Sigmoid colon (tissue), 7 donors: ENCODE measurements at places on chromosomes 5 and 9.

DNA sequence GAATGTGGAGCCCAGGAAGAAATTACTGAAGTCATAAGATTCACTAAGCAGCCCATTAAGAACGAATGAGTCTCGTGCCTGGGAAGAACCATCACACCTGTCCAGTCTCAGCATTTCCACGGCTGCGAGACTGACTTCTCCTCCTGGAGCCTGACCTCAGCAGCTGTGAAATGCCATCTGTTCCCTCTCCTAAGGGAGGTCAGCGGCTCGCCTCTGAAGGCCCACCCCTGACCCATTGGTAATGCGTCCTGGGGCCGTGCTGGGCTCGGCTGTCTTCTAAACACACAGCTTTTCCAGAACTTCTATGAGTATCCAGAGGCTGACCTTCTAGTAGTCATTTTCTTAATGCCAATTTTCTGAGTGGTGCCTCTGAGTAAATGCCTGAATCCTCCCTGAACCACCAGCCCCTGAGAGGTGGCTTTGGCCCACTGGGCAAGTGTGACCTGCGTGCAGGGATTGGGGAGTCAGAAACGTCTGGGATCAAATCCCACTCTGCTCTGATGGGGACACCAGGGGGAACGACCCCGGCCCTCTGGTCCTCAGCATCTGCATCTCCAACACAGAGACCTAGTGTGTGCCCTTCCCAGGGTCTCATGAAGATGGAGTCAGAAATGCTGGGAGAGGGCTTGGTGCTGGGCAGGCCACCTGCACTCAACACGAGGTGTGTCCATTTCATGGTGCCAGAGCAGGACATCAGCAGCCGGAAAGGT lies 5.7 kb downstream of the SLC6A3 start:
- DNase-seq = no peak

DNA sequence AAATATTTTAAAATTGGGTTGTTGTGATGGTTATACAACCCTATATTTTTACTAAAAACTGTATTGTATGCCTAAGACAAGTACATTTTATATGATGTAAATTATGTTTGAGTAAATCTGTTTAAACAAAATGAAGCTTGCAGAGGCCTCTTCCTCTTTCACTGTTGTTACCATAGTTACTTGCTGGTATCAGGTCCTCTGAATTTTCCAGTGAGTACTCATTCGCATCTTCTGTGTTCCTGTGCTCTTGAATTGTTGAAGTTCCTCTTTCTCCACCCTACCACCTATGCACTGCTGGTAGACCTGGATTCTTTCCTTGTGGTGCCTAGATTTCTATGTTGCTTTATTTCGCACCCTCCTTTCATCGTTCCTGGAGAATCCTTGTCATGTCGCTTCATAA lies 938.5 kb upstream of the ACO1 start:
- DNase-seq = no peak

DNA sequence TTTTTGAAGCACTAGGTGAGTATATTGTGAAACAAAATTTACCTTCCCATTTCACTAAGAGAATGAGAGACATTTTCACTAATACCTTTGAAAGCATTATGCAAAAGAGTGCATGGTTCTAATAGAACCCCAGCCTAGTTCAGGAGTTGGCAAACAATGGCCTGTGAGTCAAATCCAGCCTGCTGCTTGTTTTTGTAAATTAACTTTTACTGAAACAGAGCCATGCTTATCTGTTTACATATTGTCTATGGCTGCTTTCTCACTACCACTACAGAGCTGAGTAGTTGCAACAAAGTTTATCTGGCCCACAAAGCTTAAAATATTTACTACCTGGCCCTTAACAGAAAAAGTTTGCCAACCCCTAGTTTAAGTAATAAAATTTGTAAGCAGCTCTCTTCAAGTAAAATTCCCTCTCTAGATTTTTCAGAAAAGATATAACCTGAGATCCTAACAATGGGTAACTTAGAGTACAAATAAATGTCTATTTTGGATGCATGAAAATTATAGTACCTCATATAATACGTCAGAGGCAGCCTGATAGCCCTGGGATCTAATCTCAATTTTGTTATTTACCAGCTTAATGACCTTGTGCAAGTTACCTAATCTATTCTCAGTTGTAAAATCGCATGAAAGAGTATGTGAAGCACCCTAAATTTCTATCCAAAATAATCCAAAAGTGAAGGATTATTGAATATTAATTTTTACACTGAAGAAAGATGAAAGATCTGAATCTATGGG lies 50.7 kb upstream of the ARL15 start:
- DNase-seq = no peak

- DNase-seq = no peak
Measured at GRCh38 chr5:95148453-95148852, 136.4 kb downstream of the MCTP1 start.

DNA sequence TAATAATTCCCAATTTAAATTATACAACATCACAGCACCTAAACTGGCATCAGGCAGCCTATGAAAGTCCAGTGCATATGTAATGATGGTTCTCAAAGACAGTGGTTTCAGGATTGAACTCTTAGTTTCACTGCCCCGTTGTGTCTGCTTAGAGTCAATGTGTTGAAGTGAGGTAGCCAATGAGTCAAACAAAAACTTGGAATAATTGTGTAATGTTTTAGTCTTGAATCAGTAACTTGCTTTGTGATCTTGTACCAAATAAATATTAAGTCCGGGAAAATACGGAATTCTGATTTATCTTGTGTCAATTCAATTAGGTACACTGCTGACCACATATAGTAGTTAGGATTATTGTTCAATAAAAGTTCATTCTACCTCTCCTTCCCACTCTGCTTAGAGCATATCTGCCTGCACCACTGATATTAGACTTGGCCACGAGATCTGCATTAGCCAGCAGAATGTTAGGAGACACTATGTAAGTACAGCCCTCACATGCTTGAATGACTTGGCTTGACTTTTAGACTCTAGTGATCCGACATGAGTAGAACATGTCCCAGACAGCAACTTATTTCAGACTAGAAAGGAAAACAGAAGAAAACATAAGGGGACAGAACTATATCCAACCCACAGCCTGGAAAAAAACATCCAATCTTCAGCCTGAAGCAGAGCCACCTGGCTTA lies 441.5 kb upstream of the PTGER4 start:
- no peak for DNase-seq

DNA sequence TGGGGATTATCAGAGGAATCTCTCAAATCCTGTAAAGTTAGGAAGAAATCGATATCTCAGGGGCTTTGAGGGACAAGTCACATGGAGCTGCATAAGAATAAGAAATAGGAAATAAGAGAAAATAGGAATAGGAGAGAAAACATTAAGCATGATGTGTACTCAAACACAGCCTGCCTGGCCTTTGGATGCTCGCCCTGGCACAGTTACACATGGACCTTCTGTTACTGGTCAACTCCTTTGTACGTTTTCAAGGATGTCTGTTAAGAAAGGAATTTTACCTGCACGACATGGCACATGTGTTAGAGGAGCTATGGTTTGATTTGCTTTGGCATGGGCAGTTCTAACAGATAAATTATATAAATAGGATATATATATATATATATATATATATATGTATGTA lies 321.2 kb downstream of the CDH12 start:
- DNase-seq = no peak

DNA sequence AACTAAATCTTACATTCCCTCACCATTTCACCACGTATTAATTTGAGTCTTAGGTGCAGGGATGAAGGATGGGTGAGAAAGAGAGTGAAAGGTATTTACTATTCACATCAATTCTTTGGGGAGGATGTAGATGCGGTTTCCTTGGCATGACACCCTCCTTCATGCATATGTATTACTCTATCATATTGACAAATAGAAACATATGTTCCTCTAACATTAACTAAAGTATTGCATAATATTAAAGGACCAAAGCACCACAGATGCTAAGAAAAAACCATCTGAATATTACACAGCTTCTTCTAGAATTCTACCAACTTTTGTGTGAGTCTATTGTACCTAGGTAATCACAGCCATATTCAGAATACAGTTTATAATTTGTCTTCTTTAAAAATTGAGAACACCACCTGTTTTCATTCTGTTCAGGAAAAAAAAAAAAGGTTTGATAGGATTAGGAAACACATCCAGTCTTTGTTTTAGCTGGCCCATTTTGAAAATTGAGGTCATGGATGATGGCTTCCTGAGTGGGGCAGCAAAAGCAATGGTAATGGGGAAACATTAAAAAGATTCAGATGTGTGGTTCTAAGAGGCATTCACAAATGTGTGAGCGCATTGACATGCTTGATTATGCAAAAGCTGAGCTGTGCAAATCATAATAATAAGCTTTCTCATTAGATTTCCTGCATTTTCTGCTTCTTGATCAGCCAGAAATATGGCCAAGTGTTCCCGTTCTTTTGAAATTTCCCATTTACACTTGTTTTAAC lies 1011.5 kb upstream of the NUDT12 start:
- no peak for DNase-seq

DNA sequence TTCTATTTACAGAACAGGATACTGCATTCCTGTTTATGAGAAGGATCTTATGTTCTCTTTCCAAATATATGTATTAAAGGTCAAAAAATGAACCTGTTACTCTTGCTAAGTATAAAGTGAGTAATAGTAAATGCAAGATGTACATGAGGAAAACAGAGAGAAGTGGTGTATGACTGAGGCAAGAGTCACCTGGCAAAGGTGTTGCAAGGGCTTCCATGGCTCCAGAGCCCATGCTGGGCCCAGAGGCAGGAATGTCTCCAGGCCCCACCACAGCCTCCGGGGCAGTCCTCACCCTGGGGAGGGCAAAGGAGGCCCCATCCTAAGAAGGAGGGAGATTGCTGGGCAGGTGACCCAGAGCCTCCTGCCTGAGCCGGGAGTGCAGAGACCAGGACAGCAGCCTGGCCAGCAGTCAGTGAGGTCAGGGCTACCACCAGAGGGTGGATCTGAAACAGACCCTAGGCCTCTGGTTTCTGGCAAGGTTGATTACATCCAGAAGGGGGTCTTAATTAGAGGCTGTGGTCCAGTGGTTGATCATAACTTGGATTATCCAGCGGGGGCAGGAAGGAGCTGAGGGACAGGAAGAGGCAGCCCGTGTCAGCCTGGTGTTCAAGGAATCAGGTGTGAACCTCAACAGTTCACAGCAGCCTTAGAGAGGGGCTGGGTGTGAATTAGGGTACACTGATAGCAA lies 57.3 kb upstream of the CPLX2 start:
- no peak for DNase-seq

- DNase-seq = no peak
Measured at GRCh38 chr9:5543875-5544702, 33.8 kb downstream of the PDCD1LG2 start.

- DNase-seq = no peak
Measured at GRCh38 chr5:180433032-180433422, 61.2 kb upstream of the CNOT6 start.

- DNase-seq = peak; percentile 14
Measured at GRCh38 chr9:134560654-134561053, 80.9 kb upstream of the COL5A1 start.

GRCh38 chr9:18346745-18347144 lies 127.2 kb upstream of the ADAMTSL1 start:
- DNase-seq = no peak

- no peak for DNase-seq
Measured at GRCh38 chr9:23343226-23343625, 482.8 kb downstream of the ELAVL2 start.

DNA sequence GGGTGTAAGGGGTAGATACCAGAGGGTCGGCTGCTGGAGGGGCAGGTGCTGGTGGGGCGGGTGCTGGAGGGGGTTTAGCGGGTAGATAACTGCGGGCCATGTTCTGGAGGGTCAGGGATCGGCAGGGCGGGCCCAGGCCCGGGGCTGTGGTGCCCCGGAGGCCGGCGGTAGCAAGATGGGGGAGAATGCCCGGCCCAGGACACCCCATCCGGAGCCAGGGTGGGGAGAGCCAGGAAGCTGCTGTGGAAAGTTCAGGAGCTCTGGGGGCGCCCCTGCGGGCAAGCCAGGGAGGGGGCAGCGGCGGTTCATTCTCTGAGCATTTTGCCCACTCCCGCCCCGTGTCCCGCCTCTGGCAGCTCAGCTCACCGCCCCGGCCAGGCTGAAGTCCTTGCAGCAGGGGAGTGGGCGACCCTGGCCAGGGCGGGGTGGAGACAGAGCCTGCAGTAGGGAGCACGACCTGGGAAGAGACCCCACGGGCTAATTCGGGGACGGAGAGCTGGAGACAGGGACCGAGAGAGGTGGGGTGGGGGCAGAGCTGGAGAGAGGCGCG lies 538 bp downstream of the PRRT1B start:
- DNase-seq = no peak

DNA sequence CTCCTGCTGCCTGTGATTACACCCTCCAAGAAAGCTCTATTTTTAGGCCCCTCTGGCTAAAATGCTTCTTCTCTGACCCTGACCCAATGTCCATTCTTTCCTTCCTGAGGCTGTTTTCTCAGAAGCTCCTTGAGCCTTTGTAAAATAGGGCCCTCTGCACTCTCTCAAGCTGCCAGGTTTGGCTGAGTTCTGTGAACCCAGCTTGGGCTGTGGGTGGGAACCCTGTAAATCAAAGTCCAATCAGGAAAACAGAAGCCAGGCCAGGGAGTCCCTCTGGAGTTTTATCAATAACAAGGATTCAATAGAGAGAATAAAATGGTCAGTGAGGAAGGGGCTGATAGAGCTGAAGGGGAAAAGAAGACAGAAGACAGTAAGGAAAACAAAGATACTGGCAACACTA lies 43.7 kb upstream of the ERCC6L2 start:
- DNase-seq = no peak

DNA sequence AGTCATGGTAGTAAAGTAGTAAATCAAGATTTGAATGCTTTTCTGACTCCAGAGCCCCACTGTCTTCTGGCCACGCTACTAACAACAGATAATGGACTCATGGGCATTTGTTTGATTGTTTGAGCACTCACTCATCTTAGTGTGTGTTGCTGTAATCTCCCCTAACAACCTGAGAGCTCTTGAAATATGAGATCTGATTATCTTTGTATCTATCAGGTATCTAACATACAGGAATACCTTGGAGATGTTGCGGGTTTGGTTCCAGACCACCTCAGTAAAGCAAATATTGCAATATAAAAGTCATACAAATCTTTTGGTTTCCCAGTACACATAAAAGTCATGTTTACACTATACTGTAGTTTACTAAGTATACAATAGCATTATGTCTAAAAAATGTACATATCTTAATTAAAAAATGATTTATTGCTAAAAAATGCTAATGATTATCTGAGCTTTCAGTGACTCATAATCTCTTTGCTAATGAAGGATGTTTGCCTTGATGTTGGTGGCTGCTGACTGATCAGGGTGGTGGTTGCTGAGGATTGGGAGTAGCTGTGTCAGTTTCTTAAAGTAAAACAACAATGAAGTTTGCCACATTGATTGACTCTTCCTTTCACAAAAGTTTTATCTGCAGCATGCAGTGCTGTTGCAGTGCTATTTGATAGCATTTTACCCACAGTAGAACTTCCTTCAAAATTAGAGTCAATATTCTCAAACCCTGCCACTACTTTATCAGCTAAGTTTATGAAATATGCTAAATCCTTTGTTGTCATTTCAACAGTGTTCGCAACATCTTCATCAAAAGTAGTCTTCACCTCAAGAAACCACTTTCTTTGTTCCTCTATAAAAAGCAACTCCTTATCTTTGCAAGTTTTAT lies 92.2 kb downstream of the ZNF462 start:
- no peak for DNase-seq

GRCh38 chr5:3709068-3709716 lies 113.6 kb downstream of the IRX1 start:
- DNase-seq = no peak
